ENCODE measurements at places on chromosomes 6 and 20. TPM values are rescaled to one million over a fixed set of nuclear protein-coding genes. Genes with fewer than 3 reads are reported as not detected.

Gene CNPY3
- 49.9 TPM for total RNA-seq

Gene C2
- 38.7 TPM for total RNA-seq

- no peak for DNase-seq
Measured at GRCh38 chr20:59025511-59025910, 6.3 kb downstream of the TUBB1 start.

GRCh38 chr20:17875981-17876385 lies 92.6 kb downstream of the SNX5 start:
- DNase-seq, result peak; percentile 78

GRCh38 chr20:20761301-20761700 lies 48.9 kb upstream of the RALGAPA2 start:
- no peak for DNase-seq

GRCh38 chr6:90538278-90539046 lies 48.4 kb downstream of the MAP3K7 start:
- DNase-seq, result no peak

DNA sequence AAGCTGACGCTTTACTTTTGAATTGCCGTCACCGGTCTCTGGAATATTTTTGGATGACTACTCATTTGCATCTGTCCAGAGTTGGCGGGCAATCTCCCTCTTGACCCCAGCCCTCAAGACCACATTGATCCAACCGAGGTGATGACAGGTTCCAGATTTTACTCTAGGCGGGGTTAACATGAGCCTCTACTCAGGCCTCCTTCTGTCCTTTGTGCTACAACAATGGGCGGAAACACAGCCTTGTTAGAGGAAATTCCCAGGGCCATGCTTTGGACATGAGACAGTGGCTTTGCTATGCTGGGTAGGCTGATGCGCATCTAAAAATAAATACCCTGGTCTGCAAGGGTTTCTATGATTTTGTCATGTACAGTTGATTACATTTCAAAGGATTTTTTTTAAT lies 27.0 kb upstream of the ADGRF5 start:
- peak; percentile 64 for DNase-seq

DNA sequence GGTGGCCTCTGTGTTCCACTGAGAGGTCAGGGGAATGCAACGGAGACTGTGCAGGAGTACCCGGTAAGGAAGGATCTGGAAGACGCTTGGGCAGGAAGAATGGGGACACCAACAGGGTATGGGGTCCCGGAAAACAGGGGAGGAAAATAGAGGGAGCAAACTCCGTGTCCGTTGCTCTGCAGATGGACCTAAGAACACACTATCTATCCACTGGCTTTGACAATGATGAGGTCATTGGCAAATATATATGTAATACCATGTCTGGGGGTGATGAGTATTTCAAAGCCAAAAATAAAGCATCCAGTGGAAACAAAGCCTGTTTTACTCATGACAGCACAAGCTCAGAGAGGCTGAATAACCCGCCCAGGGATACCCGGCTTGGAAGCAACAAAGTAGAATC lies 80.2 kb downstream of the BMP7 start:
- DNase-seq, result no peak

- DNase-seq, result no peak
Measured at GRCh38 chr20:59351157-59352040, 51.0 kb downstream of the EDN3 start.

DNA sequence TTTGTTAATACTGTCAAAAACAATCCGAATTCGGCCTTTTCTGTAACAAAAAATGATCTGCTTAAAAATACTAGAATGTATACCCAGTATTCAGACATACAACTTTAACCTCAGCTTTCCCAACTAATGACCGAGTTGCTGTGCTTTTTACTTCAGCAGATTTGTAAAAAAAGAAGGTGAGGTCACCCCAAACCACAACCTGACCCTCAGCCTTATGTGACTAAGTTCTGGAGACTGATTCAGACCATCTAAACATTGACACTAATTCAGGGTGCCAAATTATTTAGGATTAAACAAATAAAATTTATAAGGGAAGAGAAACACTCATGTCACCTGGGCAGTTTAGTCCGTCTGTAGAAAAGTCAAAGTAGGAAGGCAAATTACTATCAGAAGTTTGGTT lies 7.7 kb downstream of the CCN6 start:
- DNase-seq, result no peak

GRCh38 chr6:143575440-143575839 lies 63.9 kb upstream of the FUCA2 start:
- DNase-seq, result peak; percentile 63

DNA sequence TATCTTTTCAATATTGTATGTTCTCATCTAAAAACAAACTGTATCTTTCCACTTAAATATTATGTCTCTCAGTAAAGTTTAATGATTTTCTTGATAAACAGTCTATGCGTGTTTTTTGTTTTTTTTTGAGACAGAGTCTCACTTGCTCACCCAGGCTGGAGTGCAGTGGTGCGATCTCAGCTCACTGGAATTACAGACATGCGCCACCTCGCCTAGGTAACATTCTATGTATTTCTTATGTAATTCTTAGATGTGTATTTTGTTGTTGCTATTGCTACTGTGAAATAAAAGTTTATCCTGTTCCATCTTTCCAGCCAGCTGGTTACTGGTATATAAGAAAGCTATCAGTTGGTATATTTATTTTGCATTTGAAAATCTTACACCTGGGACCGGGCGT lies 29.4 kb downstream of the ABHD12 start:
- no peak for DNase-seq

- DNase-seq, result peak; percentile 26
Measured at GRCh38 chr6:109793792-109794191, 102.7 kb downstream of the FIG4 start.
